SHP77 treated with DMSO at 0.1 percent for 48 hours (cell line): ENCODE measurements at places on chromosomes 5 and 9.

DNA sequence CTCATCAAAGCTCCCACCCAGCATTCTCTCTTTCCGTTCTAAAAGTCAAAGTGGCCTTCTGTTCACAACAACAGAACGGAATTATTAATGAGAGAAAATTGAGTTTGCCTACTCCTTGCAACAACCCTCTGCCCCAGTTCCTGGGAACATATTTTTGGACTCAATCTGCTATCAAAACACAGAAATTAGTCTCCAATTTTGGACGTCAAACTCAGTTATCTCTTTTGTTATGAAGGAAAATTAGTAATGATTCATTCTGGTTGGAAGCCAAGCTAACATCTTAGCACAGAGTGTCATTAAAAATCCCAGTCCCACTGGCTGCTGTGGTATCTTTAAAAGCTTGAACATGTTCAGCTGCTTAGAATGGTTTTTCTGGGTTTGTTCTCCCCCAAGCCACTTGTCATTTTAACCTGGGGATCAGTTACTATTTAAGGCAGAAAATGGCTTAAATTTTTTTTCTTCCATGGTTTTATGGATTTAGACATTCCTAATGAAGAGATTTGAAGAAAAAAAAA, 343.2 kb downstream of the TRIM32 start:
- no peak for DNase-seq

- DNase-seq, result no peak
Observed at GRCh38 chr5:40486437-40487275, 193.1 kb upstream of the PTGER4 start.

DNA sequence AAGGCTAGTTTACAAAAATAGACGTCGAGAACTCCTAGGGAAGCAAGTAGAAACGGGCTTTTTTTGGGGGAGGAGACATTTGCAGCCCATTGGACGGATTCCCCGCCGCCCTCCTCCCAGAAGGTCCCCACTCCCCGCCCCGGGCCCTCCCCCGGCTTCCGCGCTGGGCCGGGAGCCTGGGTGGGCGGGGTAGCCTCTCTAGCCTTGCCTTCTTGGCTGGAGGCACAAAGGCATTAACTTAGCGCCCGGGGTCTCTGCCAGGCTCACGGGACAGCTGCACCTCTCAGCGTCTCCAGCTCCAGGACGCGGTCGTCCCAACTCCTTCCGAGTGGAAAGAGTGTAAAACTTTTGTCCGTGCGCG, at the start of gene DMRTA1:
Gene DMRTA1, plus strand, starts transcription at position 236 of the 361 bp plus-strand sequence. CDS start 242 bp downstream, outside the sequence.
- DNase-seq, result no peak

GRCh38 chr9:109349421-109349846, 28.6 kb upstream of the EPB41L4B start:
- no peak for DNase-seq

- DNase-seq, result no peak
Observed at GRCh38 chr9:71071633-71072032, 49.8 kb downstream of the TRPM3 start.

GRCh38 chr9:127316586-127317323, 52.2 kb downstream of the GARNL3 start:
- DNase-seq, result no peak

DNA sequence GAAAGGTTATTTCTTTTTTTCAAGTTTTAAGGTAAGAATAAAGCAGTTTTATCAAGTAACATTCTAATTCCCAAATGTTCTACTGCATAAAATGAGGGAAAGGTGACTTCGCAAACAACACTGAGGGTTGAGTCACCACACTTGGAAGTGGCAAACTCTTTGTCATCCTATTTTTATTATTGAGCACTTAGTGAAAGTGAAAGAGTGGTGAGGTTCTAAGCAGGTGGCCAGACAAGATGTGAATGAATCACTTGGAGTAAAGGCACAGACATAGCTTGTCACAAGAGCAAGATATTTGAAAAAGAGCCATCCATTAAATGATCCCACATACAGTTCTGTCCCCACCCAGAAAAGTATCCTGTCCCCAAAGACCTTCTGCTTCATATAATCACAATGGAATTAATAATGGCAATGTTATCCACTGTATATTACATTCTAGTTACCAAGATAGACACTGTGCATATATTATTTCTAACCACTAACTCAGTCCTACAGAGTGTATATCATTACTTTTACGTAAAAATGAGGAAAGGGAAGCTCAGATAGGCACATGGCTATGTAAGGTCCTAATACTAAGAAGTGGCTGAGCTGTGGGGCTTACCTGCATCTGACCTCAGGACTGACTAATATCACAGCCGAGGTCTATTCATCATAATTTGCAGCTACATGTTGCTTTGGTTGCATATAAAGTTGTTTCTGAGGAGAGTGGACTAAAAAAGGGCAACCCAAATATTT, 730.4 kb upstream of the MEF2C start:
- DNase-seq, result no peak

DNA sequence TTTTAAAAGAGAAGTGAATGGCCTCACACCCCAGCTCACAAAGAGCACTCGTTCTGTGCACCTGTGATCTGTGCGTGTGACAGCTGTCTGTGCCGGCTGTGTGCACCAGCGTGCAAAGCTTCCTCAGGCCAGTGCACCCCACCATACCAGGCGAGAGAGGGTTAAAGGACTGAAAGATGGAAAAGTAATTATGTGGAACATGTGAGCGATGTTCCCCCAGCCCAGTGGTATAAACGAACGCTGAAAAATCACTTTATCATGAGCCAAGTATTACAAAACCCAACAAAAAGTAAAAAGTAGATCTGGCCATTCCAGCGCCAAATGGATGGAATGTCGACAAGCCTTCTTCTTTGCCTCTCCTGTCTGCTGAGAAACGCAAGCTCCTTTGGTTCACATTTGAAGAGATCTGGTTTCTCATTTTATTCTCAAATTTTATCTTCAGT, 53.7 kb downstream of the IPPK start:
- no peak for DNase-seq

- DNase-seq, result no peak
Observed at GRCh38 chr9:70195456-70195855, 63.3 kb upstream of the SMC5 start.

- no peak for DNase-seq
Observed at GRCh38 chr9:126326228-126327005, at the start of gene MVB12B. Gene MVB12B, plus strand, starts transcription at chr9:126326829. Its CDS starts 101 bp downstream, at chr9:126326930.

- DNase-seq, result no peak
Observed at GRCh38 chr9:79603222-79603920, 31.6 kb downstream of the TLE4 start.

- no peak for DNase-seq
Observed at GRCh38 chr5:112480501-112480900, 61.4 kb upstream of the EPB41L4A start.

- DNase-seq, result no peak
Observed at GRCh38 chr5:161002571-161003074, 150.6 kb upstream of the ATP10B start.

GRCh38 chr9:113376634-113377567, at the start of gene HDHD3:
Gene HDHD3, minus strand, starts transcription at chr9:113376986. Its CDS starts 2,632 bp downstream, at chr9:113374354.
- peak; percentile 37 for DNase-seq

DNA sequence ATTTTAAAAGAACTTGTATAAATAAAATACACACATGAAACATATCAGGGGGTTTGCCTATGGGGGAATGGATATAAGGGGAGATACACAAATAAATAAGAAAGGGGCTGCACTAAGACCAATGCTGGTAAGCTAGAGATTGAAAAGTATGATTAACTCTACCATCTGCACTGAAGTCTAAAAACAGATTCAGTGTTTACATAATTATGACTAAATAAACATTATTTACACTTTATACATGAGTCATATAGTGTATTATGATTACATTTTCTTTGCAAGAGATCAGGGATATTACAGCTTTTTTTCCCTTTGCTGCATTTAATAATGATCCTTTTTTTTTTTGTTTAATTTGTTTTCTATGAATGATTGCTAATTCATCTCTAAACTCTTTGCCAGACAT, 367.9 kb downstream of the TMEM38B start:
- DNase-seq, result no peak

DNA sequence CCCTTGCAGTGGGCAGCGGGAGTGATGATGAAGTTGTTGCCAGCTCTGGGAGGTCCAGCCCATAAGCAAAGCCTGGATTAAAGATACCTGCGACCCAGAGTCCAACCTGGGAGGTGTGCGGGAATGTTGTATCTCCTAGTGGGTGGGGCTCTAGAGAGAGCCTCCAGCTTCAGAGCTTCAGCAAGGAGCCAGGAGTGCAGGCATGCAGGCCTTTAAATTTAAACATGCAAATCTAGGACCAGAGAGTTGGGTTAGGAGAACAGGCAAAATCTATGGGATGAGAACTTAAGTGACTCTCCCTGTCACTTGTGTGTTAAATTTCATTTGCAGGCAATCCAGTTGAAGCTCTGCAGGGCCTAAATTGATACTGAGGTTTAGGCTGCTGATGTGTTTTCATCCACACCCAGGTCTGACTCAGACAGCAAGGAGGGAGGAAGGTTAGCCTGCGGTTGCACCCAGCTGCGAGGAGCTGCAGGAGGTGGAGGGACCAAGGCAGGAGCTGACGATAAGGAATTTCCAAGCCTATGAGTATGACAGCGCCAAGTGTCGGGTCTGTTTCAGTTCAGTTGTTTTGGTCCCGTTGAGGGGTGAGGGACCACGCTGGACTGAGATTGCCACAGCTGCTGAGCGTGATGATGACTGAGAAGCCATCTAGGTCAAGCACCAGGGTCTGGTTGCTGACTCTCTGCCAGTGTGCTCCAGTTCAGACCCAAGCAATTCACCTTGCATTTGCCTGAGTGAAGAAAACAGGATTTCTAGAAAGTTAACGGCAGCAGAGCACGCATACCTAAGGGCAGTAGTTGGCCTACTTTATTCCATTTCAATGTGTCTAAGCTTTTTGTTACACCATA, 243.0 kb downstream of the ICE1 start:
- no peak for DNase-seq

DNA sequence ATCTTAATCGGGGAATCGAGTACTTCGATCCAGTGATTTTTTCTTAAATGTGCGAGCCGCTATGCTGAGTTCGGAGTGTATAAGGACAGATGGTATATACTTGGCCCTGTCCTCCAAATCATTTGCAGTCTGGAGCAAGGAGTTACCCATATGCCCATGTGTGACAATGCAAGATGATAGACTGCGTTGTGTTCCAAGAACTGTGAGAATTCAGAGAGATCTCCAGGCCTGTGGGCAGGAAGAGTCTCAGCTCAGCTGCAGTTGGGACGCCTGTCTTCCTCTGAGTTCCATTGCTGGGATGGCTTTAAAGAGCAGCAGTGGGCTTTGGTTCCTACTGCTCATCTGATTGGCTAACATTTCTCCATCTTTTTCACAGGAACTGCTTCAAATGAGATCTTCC, 106.6 kb downstream of the ADAMTS16 start:
- DNase-seq, result no peak

DNA sequence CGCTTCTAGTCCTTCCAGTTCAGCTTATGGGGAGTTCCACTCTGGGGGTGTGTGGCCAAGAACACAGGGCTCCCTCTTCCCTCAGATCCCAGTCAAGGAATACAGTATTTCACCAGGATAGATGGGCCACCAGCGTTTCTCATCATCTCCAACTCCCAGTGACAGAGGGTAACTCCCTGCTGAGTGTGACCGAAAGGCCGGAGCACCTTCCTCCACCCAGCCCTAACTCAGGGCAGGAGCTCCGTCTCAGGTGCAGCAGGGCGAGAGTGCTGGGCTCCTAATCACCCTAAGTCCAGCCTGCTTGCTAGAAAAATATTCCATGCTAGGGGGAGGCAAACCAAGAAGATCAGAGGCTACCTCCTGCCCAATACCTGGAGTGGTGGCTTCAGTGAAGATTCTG, 102.6 kb downstream of the ADAMTS2 start:
- no peak for DNase-seq

DNA sequence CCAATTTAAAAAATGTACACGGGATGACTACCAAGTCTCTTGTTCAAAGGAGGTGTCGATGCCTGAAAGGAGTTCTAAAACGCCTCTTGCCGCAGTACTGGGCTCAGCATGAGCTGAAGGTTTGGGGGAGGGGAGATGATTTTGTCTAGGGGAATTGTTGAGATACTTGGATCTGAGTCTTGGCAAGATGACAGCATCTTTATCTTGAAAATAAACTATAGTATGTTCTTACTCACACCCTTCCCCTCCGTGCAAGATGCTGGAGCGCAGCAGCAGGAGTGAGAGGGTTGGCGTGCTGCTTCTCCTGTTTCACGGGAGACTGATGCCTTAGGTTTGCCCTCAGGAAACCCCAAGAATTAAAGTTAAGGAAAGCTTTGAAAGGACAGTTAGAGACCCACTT, 47.3 kb downstream of the FAM78A start:
- no peak for DNase-seq

DNA sequence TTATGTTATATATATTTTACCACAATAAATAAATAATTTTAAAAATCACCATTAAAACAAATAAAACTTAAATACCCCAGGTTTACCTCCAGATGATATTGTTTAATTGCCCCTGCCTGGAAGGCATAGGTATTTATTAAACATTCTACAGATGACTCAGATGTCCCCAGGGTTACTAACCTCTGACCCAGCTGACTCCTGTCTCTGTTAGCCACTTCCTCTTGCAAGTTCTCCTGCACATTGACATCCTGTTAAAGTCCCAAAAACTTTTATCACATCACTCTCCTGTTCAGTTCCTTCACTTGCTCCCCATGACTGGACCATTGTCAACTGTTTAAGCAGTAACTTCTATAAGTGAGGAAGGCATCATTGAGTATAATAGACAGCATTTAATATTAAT, 37.0 kb upstream of the RAB3C start:
- DNase-seq, result no peak

DNA sequence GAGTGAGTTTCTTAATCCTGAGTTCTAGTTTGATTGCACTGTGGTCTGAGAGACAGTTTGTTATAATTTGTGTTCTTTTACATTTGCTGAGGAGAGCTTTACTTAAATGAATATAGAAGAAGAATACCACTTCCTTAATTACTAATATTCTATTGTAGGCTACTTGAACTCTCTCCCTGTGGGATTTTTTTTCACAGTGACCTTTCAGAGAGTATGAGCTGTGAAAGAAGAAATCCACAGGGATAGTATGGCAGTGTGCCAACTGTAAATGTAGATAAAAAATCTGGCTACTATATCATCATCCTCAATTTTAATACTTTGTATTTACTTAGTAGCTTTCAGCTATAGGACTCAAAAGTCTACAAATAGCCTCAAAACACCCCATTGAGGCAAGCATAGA, 67.3 kb downstream of the COMMD10 start:
- DNase-seq, result no peak

DNA sequence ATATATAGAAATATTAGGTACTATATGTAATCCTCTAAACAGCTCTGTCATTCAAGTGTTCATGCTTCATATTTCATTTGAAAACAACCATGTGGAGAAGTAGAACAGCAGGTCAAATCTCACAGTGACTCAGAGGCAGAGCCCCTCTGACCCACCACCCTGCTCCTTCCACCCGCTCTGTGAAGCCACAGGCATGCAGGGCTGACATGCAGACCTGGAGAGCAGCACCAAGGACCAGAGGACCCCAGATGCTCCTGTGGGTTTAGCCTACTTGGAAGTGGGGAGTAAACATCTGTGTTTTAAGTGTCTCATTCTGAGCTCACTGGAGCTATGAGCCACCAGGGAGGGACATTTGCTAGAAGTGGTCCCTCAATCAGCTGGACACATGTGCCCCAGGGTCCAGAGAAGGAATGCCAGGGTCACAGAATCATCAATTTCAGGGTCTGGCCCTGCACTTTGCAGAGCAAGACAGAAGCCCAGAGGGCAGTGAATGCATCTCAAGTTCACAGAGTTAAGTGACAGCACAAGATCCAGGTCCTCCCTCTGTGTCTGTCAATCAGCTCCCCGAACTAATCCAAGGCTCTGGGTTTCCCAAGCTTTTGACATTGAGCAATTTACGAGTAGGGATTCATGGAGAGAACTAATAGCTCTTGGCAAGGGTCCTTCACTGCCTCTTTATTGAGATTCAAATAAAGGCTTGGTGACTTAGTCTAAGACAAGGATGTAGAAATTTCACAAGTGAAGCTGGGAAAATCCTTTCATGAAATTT, 441.1 kb downstream of the SEMA5A start:
- no peak for DNase-seq

- DNase-seq, result no peak
Observed at GRCh38 chr9:89448821-89449220, 49.1 kb downstream of the SEMA4D start.
